ENCODE measurements at places on chromosomes 3 and 15.

DNA sequence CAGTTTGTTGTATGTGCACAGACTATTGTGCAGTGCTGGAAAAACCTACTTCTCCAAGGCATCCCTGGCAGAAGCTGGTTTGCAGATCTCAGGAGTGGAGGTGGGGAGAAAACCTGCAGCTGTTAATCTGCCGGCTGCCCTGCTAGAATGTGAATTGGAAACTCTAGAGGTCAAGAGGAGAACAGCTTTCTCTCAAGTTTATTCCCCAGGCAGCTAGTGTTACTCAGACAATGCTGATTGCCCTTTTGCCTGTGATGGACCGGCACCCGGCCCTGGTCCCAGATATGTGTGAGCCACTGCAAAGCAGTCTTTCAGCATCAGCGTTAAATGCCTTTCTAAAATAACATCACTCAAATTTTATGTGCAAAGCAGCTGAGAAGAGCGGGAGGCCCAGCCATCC lies 129.7 kb upstream of the TPM1 start:
- DNase-seq, result no peak

DNA sequence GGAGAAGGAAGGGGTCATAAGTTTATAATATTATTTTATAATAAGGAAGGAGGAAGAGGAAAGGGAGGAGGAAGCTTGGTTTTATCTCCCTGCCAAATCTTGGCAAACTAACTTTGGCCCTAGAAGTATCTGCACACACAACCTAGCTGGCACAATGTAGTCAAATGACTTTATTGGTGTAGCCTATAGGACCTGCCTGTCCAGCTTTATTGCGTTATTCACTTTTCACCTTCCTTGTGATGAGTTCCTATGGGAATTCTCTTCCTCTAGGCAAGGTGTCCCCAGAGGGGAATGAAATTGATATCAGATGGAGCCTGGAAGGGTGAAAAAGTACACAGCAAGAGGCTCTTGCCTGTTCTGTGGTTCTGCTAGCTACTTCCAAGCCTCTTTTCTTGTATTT lies 111.2 kb upstream of the SLC25A36 start:
- no peak for DNase-seq

GRCh38 chr3:42667523-42668412 lies 14.3 kb downstream of the ZBTB47 start:
- DNase-seq, result no peak

- DNase-seq, result no peak
Measured at GRCh38 chr15:77866186-77866585, 211.3 kb downstream of the TBC1D2B start.

- no peak for DNase-seq
Measured at GRCh38 chr3:99175276-99175812, 273.8 kb upstream of the DCBLD2 start.

DNA sequence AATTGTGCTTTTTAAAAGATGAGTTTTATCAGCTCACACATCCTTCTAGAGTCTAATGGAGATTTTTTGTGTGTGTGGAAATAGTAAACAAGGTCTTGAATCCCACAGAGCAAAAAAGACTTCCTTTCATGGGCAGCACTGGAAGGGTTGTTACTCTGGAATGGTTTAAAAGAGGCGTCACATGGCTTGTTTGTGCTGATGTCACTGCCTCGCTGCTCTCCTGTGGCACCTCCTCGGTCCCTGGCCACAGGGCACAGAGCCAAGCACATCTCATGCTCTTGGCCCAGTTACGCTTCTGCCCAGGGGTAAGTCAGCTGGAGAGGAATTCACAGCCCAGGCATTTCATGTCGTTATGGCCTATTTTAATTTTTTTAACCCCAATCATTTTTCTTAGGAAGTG lies 53.2 kb downstream of the PGPEP1L start:
- no peak for DNase-seq

DNA sequence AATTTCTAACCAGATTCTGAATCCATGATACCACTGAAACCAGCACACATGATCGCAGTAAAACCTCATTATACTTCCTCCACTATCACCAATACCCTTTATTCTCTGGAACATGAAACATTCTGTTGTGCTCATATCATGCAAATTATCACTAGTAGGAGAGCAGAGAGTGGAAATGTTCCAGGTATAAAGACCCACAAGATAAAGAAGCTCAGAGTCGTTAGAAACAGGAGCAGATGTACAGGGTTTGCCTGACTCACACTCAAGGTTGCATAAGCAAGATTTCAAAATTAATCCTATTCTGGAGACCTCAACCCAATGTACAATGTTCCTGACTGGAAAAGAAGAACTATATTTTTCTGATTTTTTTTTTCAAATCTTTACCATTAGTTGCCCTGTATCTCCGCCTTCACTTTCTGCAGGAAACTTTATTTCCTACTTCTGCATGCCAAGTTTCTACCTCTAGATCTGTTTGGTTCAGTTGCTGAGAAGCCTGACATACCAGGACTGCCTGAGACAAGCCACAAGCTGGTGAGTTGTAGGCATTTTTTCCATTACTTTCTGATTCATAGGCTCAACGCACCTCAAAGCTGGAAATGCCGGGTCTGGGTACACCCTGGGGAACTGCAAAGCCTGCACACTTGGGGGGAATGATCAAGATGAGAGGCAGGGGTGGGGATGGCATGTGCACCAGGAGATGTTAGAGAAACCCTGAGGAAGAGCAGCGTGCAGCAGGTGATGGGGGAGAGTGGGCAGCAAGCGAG lies at the start of gene CCR2:
Gene CCR2 (plus strand): TSS at position 465 of the 764 bp plus-strand sequence. CDS start 3,417 bp downstream, outside the sequence.
- no peak for DNase-seq

DNA sequence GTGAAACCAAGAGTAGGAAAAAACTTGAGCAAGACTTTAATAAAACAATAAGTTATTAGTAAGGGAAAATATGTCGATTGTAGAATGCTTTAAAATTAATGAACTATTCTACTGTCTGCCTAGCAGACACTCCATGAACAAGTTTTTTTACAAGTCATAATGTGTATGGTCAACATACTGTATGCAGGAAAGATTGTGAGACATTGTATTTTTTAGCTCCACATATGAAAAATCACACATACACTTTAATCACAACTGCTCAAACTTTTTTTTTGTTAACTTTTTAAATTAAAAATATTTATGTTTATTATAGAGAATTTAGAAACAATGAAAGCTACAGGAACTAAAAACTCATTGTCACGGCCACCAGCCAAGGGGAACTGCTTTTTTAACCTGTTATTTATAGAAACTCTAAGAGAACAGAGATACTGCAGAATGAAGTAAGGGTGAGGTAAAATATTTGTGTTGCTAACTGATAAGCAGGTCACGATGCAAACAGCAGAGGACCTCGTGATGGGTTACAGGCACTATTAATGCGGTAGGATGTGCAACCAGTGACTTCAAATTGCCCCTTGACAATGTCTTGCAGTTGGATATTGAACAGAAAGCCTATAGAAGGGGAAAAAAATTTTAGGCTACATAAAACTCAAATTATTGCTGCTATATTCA lies 53.0 kb downstream of the THSD4 start:
- DNase-seq, result no peak

- no peak for DNase-seq
Measured at GRCh38 chr3:39528844-39529243, 61.4 kb downstream of the MOBP start.

DNA sequence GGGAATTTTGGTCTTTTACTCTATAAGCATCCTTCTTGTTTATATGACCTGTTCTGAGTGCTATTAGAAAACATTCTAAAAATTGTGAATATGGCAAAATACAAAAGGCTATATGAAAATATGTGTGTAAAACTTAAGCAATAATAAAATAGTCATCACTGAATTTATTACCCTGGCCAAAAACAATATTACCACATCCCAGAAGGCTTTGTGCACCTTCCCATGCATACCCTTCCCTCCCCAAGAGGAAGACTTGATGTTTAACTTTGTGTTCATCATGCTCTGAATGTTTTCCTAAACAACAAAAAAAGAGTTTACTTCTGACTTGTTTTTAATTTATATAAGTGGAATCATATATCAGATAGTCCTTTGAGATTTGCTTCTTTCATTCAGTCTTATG lies 155.1 kb upstream of the TNIK start:
- DNase-seq, result no peak

GRCh38 chr15:71747128-71748083 lies 62.9 kb upstream of the NR2E3 start:
- DNase-seq, result no peak

GRCh38 chr15:69979783-69980182 lies 117.9 kb downstream of the TLE3 start:
- no peak for DNase-seq

DNA sequence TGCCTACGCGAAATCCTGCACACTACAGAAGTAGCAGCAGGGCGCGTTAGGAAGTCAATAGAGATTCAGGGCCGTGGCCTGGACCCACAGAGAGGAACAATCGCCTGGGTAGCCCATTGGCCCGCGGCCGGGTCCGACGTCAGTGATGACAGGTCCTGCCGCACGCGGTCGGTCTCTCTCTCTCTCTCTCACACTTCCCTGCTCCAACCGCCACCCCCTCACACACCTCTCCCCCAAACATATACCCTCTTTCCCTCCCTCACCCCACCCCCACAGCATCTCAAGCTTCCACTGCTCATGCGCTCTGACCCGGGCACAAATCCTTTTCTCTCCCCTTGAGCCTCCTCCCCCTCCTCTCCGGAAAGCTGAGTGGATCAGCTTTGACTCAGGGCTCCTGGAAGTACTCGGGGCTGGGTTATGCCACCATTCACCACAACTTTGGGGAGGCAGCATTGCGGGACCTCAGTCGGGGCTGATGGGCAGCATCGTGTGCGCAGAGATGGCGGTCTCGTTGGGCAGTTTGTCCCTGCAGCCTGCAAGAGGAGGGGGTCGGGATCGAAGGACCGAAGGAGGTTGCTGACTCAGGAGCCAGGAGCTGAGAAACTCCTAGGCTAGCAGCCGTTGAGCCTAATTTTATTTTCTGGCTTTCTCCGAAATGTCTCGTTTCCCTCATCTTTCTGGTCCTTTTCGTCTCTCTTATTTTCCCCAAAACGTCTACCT lies 9.0 kb downstream of the ZIC4 start:
- DNase-seq, result no peak

DNA sequence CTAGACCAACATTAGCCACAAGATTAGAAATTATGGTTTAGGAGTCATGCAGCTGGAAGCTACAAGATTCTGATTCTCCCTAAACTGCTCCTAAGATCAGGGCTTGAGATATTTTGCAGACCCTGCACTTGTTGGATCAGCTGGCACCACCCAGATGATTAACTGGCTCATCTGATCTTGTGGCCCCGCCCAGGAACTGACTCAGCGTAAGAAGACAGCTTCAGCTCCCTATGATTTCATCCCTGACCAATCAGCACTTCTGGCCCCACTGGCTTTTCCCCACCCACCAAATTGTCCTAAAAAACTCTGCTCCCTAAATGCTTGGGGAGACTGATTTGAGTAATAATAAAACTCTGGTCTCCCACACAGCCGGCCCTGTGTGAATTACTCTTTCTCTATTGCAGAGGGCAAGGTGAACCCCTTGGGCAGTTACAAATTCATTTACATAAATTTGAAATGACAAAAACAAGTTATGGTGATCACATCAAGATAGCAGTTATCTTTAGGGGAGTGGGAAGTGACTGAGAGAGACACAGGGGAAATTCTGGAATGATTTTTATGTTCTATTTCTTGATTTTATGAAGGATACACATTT lies 76.5 kb downstream of the CD200R1L start:
- DNase-seq, result no peak

- DNase-seq, result no peak
Measured at GRCh38 chr15:67922971-67923945, 83.4 kb upstream of the RNU6-1 start.

GRCh38 chr15:69723404-69724096 lies 270.9 kb downstream of the RPLP1 start:
- no peak for DNase-seq
